GM23338 (cell line): ENCODE measurements at places on chromosomes 7 and 10. TPM values are rescaled to one million over a fixed set of nuclear protein-coding genes. Genes with fewer than 3 reads are reported as not detected.

DNA sequence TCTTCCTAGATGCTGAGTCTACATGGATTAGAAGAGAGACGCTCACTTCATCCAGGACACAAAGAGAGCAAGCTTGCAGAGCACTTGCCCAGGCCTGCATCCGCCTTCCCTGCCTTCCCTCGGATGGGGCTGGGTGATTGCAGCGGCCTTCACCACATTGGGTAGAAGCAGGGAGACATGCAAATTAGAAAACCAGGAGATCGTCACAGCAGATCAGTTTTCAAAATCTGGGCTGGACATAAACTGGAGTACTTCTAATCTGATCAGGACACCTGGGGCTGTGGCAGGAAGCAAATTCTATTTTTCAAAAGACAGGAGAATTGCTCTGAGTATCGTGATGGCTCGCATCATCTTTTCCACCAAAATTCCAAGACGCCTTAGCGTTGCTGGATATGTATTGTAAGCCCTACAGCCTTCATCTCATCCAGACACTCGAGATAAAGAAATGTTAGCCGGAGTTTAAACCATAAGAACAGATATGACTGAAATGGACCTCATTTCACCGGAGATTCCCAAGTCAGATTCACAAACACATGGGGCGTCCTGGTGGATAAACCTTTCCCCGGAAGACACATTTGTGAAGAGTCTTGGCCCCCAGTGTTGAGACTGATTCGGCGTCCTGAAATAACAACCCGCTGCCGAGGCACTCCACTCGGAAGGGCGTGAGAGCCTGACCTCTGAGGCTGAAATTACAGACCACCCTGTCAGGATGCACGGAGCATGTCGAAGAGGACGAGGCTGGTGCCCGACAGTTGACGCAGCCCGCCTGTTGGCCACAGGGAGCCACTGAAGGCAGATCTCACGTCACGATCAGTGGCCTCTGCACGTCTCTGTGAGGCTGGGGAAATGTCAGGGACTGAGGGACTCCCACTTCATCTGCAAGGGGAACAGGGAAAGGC is 91.2 kb upstream of the PARD3 start:
- peak; percentile 72 for DNase-seq

The OR9A2 gene
- total RNA-seq, result 2.6 TPM in 1 of 2 replicates, not detected in the other

DNA sequence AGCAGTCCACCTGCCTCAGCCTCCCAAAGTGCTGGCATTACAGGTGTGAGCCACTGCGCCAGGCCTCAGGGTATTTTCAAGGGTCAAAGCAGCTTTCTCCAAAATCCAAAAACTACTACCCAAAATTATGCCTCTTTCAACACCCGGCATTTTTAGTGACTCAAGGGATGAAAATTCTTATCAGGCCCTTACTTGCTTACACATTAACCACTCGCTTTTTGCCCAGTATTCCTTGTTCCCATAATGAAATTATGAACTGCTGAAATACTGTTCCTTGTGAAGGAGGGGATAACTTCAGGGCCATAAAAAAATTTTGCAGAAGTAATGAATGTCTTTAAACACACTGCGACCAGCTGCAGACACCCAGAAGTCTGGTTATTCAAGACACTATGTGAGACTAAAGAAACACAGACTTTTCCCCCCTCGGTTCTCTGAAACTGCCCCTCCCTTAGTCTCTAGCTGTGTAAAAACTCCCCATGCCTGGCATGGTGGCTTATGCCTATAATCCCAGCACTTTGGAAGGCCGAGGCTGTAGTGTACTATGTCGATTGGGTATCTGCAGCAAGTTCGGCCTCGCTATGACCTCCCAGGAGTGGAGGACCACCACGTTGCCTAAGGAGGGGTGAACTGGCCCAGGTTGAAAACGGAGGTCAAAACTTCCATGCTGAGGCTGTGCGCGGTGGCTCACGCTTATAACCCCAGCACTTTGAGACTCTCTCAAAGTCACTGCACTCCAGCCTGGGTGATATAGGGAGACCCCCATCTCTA is 12.0 kb downstream of the FXYD4 start:
- DNase-seq, result no peak

- no peak for DNase-seq
These were observed 126.1 kb downstream of the PFKFB3 start for GRCh38 chr10:6328699-6329423.

DNA sequence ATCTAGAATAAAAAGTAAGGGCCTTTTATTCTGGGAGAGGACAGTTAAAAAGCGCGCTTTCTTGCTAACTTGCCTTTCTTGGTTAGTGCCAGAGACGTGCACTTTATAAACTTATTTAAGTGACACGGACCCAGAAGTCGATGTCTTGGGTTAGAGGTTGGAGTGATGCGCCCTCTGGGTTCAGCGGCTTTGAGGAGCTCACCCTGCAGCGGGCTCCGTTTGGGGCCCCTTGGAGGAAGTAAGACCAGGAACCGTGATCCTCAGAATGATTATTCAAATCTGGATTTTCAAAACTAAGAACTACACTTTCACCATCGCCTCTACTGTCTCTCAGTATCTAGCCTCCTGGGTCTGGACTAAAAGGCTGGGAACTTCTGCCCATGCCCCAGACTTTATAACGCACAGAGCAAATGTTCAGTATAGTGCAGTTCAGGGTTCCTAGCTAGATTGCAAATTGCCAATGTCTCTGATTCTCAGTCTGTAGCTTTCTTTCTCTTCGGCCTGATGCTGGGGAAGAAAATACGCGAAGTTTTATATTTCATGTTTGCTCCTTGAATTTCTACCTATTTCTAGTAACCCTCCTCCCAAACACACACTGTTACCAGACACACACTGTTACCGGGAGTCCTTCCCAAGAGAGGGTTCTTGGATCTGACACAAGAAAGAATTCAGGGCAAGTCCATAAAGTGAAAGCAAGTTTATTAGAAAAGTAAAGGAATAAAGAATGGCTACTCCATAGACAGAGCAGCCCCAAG is 18.6 kb upstream of the SMO start:
- DNase-seq, result peak; percentile 68

DNA sequence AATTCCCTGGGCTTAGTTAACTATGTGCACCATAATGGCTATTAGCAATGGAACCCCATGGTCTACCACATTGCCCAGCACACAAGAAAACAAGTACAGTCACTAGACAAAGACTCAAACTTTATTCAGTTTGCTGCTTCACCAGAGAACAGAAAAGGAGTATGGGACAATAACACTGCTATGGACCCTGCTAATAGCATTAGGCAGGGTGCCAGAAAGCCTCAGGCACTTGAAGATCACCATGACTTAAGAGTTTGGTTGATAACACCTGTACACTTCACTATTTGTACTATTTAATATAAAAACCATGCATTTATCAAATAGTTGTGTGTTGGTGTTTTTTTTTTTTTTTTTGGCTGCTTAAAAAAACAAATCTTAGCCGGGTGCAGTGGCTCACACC is 159.6 kb downstream of the KMT2E start:
- DNase-seq, result no peak

- peak; percentile 87 for DNase-seq
These were observed 94.5 kb downstream of the SEC61G start for GRCh38 chr7:54664235-54665228.

The PTPRN2 gene
- 3.7 and 4.0 TPM in 2 replicates for total RNA-seq

DNA sequence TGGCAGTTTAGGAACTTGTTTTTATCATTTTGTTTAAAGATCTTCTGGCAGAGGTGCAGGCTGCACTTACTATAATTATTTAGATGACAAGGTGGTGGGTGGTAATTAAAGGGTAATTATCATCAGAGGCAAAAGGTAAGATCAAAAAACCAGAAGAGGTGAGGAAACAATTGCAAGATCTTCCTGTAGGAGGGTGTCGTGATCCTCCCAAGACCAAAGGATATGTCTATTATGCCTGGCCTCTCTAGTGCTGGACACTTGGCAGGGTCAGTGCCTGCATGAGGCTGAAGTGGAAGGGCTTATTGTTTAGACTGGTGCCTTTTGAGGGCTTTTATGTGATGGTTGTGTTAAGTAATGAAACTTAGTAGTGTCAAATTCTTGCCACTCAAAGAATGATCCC is 1.8 kb upstream of the WAPL start:
- peak; percentile 32 for DNase-seq

DNA sequence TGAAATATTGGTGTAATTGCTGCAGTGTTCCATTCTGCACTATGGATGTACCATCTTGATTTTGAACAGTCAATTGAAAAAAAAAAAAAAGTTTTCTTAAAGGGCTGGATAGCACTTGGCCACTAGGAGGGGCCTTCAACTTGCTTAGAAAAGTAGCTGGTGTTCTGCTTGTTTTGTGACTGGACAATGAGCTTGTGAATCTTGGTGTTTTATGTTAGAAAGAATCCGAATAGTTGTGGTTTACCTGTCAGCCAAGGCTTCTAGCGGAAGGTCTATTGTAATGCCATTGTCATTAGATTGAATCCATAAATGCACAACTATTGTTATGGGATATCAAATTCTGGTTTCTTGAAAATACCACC is 77.1 kb downstream of the BMPER start:
- peak; percentile 68 for DNase-seq

DNA sequence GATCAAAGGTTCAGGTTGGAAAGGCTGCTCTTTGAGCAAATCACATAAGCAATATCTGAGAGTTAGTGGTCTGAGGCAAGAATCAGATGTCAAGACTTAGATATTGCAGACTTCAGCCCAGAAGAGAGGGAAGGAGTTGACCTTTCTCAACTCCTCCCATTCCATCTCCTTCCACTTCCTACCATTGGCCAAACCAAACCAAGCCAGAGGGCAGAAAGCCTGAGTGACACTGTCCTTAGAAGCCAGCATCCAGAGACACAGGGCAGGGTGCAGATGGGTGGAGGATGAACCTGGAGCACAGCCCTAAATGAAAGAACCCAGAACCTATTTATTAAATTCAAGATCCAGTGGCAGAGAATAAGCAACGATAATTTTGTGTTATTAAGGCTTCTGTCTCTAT is 180.5 kb downstream of the HIBADH start:
- peak; percentile 8 for DNase-seq

- no peak for DNase-seq
These were observed 639.7 kb upstream of the AUTS2 start for GRCh38 chr7:68958571-68958970.

- DNase-seq, result peak; percentile 81
These were observed 107.3 kb upstream of the STARD3NL start for GRCh38 chr7:38070718-38071117.

GRCh38 chr7:31070991-31071644 is 19.0 kb downstream of the ADCYAP1R1 start:
- DNase-seq, result no peak

The NAT16 gene
- total RNA-seq, result 0.21 TPM in 1 of 2 replicates, not detected in the other

DNA sequence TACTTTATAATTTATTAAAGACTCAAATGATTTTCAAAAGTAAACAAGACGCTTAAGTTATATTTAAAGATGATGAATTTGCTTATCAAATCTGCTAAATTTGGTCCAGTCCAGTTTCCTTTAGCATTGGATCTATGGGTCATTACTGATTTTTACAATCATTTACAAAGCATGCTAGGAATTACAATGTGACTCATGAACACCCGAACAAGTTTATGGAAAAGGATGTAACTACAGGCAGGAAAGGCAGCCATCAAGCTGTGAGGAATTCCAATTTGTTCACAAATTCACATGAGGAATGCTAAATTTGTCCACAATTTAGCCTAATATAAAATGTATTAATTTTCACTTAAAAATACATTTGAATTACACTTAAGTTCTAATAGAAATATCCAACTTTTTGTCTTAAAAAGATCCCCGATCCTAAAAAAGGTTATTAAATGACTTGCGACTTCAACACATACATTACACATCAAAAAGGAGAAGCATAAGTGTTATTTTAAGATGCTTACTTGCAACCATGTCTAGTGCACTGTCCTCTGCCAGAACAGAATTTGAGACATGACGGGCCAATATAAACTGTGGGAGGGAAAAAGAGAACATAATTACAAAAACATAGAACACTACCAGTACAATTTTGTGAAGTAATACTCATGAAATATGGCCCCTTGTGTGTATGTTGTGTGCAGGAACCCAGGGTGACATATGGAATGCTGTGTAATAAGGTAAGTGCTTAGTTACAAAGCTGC is 194.2 kb upstream of the SLC26A5 start:
- no peak for DNase-seq

The FFAR4 gene
- total RNA-seq, result not detected in 2 replicates

DNA sequence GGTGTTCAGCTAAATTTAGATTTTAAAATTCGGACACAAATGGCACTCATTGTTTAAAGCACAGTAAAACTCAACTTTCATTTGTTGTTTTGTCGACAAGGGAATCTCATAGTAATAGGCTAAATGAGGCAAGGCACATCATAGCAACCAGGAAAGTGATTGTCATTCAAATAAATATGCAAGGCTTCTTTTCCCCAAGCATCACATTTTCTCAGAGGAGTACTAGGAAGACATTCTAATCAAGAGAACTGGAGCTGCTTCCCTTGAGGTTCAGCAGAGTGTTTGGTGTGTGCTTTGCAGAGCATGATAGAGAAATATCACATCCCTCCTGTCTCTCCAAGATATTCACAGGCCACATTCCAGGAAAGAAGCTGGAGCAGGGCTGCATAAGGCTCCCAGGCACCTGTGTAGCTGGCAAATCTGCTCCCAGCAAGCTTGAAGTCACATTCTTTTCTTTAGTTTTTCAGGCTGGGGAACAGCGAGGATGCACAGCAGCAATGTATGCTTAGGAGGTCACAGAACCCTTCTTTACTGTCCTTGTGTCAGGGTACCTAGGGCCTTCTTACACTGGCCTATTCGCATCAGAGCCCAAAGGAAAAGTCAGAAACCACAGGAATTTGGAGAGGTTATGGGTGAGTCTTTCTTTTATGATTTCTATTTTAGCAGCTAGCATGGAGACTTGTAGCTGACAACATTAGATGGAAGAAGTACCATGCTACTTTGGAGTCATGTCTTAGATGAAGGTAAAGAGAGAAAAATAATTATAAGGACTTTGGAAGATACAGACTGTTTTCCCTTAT is 95.9 kb upstream of the HDAC9 start:
- peak; percentile 47 for DNase-seq

DNA sequence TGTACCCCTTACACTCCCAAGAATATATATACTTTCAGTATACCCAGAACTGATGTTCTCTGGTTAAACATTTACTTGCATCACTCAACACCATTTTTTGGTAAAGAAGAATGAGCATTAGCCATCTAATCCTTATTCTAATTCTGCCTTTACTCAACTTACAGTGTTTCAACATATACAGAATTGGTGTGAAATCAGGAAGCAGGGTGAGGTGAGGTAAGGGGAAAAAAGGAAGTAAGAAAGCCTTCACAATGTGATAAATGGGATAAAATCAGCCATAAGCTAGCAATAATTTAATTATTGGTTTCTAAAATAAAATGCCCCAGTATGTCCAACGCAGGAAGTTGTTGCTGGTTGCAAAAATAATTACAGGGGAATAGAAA is 605.4 kb downstream of the KCNMA1 start:
- no peak for DNase-seq

- DNase-seq, result no peak
These were observed 22.6 kb downstream of the KCNMA1 start for GRCh38 chr10:77614778-77615625.

DNA sequence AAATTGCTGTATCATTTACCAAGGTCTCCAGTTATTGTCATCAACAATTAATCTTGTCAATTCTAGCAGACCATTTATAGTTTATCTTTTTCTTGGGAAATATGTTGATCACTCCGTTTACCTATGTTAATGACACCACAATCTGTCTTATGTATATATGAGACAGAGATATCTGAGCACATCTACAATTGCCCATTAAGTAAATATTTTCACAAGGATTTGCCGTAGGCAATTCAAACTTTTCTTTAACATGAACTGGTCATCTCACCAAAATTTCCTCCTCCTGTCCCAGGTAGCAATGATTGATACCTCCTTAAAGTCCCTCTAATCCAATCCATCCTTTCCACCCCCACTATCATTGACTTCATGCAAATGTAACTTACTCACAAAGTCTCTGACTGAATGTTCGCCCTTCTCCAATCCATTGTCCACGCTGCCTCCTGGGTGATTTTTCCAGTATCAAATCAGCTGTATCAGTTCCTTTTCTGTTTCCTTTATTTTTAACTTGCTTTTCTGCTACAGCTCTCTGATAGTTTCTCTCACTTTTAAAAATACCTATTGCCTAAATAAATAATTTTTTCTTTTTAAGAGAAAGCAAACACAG is 138.3 kb downstream of the GNAT3 start:
- peak; percentile 2 for DNase-seq
